ENCODE measurements at places on chromosomes 2 and 18. TPM values are rescaled to one million over a fixed set of nuclear protein-coding genes. Genes with fewer than 3 reads are reported as not detected.

The ALLC gene
- total RNA-seq: not detected

DNA sequence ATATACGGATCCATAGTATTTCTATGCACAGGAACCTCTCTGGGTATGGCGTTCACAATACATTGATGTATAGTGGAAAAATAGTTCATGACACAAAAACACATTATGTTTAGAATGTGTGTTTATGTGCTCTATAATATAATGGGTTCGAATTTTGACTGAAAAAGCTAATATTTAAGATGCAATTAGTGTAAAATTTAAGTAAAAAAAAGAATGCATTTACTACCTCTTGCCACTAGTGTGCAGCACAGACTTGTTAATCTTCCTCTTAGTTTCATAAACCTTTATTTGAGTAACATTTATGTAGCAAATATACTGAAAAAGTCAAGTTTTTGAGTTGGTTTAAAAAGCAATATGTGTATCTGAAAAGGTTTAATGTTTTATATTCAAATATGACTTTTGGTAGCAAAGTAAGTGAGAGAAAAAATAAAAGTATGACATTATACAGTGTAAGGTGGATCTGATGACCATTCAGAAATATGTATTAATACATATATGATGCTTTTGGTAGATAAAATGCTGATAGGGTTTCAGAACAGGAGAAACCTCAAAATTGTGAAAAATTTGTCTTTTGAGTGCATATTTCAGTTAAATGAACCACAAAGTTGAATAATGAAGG, 49.4 kb downstream of the CCDC102B start:
- H3K27ac ChIP-seq: no peak overlapping the region
- no peak overlapping the region for H3K4me3 ChIP-seq
- DNase-seq: no peak
- no peaks in the 10 kb centered on the region for H3K4me1 ChIP-seq
- no peaks in the 10 kb centered on the region for H3K27me3 ChIP-seq

- H3K27me3 ChIP-seq: no peaks in the 10 kb centered on the region
- no peaks in the 10 kb centered on the region for H3K4me1 ChIP-seq
- no peak overlapping the region for H3K27ac ChIP-seq
- no peak overlapping the region for H3K4me3 ChIP-seq
These were observed 52.3 kb upstream of the SNTG2 start for GRCh38 chr2:898319-898718.

DNA sequence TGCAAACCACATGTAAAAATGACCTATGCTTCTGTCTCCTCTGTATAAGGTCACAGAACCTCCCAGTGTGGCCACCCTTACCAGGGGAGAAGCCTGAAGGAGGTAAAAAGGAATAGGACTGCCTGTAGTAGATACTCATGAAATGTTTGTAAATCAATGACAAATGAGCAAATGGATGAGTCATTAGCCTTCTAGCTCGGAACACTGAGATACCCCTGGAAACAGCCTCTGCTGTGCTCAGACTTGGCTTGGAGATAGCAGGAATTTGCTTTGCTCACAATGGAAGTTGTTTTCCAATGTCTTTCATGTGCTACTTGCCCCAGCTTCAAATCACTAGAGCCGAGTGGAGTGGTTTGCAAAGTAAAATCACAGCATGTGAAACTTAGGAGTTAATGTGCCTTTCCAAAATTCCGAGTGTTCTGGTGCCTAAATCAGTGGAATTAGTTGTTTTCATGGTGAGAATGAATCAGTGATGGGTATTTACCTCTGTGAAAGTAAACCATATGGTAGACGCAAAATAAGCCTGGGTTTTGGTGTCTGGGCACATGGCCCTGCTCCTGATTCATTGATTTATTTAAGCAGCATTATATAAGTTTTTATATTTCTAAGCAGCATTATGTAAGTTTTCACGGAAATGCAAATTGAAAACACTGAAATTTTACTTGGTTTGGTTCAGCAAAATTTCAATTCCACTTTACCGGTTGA, 154.0 kb upstream of the MAP3K20 start:
- H3K36me3 ChIP-seq: no peaks in the 10 kb centered on the region
- H3K27me3 ChIP-seq: no peaks in the 10 kb centered on the region

DNA sequence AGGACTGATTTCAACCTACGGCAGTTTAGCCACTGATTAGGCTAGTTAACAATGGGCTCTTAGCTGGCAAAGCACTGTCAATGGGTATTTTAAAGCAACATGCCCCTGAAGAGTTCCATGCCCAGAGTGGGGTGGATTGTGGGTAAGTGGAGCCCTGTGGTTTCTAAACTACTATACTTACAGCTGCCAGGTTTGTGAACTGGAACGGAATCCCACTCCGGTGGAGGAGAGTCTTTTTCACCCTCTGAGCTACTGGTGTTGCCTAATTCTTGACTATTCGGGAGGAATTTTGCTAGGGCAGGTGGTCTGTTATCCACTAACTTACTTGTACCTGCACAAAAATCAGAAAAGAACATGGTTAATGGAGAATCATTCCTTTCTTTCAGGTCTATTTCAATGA, 52.6 kb downstream of the ZAP70 start:
- H3K27me3 ChIP-seq: no peaks in the 10 kb centered on the region
- H3K36me3 ChIP-seq: no peaks in the 10 kb centered on the region
- peaks cover 17% of the 10 kb centered on the region for H3K4me1 ChIP-seq
- peak overlapping the region; percentile 2 for H3K27ac ChIP-seq
- H3K4me3 ChIP-seq: no peak overlapping the region
- DNase-seq: peak; percentile 76

DNA sequence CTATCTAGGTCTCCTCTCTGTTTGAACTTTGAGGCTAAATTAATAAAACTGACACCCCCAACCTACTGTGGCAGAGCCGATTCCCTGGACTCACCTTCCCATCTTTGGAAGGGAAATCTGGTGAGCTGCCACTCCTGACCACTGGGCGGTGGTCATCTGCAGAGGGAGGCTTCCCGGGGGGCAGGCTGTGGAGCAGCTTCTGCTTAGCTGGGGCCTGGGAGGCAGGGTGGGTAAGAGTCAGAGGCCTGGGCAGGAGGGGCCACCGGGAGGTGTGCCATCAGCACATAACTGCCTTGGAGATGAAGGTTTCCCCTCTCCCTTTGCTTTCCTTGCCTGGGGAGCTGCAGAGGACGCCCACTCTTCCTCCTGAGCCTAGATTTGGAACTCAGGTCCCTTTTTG, 2.3 kb upstream of the NPPC start:
- H3K36me3 ChIP-seq: no peaks in the 10 kb centered on the region
- no peaks in the 10 kb centered on the region for H3K27me3 ChIP-seq
- DNase-seq: no peak
- H3K4me3 ChIP-seq: no peak overlapping the region
- H3K27ac ChIP-seq: no peak overlapping the region
- peaks cover 25% of the 10 kb centered on the region for H3K4me1 ChIP-seq
